ENCODE measurements at places on chromosomes 6 and 20. TPM values are rescaled to one million over a fixed set of nuclear protein-coding genes. Genes with fewer than 3 reads are reported as not detected.

DNA sequence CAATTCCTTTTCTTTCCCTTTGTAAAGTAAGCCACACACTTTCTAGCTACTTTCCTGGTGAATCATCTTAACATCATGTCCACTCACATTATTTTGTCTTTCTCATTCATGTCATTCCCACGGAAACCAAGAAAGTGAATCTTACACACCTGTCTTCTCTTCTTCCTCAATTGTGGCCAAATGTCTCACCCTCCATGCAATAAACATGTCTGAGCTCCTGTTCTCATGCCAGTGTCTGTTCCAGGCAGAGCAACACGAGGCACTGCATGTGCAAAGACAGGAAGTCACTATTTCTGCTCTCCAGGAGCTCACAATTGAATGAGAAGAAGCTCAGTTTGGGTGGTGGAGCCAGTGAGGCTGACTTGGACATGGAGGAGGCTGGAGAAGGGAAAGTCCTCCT is 29.0 kb upstream of the TMEM244 start:
- DNase-seq: no peak

DNA sequence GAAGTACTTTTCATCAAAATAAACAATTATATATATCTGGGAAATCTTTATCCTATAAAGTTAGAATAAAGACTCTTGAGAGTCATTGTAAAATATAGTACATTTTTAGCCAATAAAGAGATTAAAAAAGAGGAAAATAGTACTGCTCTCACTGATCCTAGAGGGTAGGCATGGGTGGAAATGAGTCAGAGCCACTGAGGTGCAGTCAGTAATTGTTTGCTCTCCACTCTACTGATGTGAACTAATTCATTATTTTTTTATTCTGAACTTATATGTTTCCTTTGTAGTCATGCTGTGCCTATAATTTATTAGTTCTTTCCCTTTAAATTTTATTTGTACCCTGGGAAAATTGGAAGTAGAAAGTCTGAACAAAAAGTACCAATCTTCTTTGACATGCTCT is 1359.4 kb upstream of the GJE1 start:
- no peak for DNase-seq

GRCh38 chr6:53302678-53303360 is 45.9 kb downstream of the ELOVL5 start:
- no peak for DNase-seq

DNA sequence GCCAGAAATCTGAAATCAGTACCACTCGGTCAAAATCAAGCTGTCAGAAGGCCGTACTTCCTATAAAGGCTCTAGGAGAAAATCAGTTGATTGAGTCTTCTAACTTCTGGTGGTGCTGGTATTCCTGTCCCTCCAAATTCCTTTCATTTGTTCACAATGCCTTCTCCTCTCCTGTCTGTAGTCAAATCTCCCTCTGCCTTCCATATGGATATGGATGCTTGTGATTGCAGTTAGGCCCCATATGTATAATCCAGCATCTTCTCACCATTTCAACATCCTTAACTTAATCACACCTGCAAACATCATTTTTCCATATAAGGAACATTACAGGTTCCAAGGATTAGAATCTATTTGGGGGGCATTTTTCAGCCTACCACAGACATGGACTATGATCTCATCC is 287.8 kb upstream of the THEMIS start:
- no peak for DNase-seq

KHDC3L gene
- not detected for total RNA-seq

Measured in activated CD8-positive, alpha-beta memory T cell treated with anti-CD3 and anti-CD28 coated beads, Interleukin-2, amount 10 ng/mL, durations not matched to agents 7 days and 5 days (primary cell).